Activated T-cell treated with anti-CD3 and anti-CD28 coated beads for 1 hour (primary cell): ENCODE measurements at places on chromosomes 12 and 14.

DNA sequence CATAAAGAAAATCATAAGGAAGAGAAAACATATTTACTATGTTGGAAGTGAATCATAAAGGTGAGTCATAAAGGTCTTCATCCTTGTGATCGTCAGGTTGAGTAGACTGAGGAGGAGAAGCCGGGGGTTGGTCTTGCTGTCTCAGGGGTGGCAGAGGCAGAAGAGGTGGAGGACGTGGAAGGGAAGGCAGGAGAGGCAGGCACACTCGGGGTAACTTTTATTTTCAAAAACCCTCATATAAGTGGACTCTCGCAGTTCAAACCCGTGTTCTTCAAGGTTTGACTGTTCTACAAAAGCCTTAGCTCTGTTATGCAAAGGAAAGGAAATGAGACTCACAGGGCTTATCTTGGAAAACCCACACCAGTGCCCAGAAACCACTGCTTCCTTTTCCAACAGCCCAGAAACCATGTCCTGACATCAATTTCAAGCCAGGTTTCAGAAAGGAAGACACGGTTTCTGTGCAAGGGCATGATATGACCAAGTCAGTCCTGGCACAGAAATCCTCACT, 14.0 kb downstream of the SMCO2 start:
- no peak for DNase-seq

DNA sequence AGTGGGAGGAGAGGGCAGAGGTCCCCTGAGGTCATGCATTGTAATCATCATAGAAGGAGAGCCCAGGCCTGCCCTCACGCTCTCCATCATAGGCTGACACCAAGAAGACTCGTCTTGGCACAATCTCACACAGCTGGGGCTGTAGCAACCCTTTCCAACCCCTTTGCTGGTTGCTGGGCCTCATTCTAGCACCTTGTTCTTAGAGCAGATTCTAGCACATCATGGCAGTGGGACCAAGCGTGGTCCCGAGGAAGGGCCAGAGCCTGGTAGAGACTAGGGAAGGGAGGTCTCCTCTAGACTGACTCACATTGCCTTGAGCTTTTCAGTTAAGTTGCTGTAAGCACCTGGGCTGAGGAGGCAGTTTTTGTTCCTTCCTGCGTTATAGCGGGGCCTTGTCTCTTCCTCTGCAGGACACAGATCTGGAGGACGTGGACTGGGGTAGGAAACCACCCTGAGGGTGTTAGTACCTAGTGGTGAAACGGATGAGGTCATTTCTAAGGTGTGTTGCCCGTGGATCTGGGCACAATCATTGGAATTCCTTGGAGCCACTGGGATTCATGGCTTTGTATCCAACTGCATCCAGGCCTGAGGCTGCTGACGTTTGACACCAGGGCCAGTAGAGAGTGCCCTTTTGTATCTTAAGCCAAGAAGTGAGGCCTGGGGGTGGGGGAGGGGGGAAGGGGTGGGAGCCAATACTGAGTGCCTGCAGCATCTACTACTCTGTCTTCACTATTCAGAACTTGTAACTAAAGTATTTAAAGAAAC, 19.9 kb downstream of the RPS6KL1 start:
- no peak for DNase-seq

GRCh38 chr12:108789546-108789945, 58.2 kb upstream of the CORO1C start:
- no peak for DNase-seq

- peak; percentile 23 for DNase-seq
Observed at GRCh38 chr12:131929581-131930456, 743 bp downstream of the PUS1 start.

- DNase-seq = no peak
Observed at GRCh38 chr14:102784892-102785594, 7.8 kb downstream of the TRAF3 start.

DNA sequence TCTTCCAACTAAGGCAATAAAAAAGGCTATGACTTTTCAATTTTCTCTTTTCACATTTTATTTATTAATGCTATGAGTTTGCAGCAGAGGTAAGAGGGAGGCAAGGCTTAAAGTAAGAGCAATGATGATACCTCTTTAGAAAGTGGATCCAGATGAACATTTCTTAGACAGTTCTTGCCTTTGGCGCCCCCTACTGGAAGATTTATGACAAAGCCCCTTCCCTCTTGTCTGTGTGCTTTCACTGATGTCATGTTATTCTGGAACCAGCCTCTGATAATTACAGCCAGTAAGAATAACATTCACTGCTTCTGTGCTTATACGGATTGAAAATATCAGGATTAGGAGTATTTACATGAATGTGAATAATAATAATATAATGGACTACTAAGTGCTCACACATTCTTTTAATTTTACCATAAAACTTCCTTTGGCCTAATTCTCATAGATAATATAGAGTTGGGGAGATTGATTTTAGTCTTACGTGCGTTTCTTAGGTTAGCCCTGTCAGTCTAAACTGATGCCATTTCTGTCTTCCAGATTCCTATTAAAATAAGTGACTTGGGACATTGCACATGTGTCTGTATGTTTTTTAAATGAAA, 1929.9 kb upstream of the SEL1L start:
- no peak for DNase-seq

- DNase-seq = no peak
Observed at GRCh38 chr14:22026527-22026926, 352.9 kb upstream of the OR4E1 start.

- DNase-seq = no peak
Observed at GRCh38 chr12:132533584-132533958, 43.6 kb downstream of the FBRSL1 start.

GRCh38 chr12:59240048-59240447, 319.7 kb upstream of the LRIG3 start:
- no peak for DNase-seq

DNA sequence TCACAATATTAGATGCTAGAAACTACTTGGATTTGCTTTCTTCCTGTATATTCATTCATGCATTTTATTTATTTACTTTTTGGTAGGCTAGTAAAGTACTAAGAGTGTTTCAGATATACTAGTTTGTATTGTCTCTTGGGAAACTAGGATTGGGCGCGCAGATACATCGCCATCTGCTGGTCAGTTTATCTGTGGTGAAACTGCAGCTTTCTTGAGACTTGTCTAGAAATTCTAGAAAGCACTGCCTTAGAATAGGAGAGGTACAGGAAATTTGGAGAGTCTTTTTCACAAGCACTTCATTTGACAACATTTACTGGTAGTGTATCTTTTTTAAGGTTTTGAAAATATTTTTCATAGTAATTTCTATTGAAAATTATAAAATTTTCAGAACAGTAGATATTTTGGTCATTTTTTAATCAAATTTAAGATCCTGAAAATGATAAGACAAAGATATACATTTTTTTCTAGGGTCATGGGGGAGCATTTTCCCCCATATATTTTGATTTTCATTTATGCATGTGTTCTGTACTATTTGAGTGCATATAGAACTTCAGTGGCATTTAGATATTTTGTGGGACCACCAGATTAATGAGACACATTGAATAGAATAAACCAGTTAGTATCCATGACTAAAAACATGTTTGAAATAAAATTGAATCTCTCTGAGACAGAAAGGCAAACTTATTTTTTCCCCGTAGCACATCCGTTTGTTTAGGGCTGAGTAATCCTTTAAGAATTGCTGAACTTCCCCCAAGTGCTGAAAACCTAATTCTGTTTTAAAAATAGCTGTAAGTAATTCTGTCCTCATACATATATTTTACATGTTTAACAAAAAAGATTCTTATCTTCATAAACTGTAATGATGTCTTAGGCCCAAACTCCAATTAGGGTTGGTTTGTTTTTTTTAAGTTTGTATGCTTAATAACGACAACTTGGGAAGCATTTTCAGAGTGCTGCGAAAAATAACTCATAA, 44.5 kb downstream of the SLC38A6 start:
- DNase-seq = peak; percentile 16

DNA sequence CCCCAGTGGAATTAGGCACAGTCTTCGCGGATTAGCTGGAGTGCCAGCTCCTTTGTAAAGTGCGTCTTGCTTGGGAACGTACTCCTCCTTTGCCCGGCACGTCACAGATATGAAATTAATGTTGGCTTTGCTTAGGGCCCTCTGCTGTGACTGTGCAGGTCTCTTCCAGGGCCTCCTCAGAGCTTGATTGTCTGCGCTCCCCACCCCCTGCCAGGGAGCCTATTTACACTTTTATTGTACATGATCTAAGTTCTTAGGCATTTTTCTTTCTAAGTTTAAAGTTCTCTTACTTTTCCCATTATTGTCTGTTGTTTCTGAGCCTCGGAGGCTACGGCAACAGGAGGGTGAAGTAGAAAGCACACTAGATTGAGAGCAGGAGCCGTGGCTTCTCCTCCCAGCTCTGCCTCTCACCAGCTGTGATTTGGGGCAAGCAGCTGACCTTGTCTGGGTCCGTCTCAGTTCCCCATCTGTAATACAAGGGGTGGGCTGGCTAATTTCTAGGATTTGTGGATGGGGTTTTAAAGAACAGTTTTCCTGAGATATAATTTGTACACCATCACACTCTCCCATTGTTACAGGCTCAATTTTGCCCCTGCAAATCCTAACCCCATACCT, 81.8 kb downstream of the TSPAN9 start:
- DNase-seq = no peak

DNA sequence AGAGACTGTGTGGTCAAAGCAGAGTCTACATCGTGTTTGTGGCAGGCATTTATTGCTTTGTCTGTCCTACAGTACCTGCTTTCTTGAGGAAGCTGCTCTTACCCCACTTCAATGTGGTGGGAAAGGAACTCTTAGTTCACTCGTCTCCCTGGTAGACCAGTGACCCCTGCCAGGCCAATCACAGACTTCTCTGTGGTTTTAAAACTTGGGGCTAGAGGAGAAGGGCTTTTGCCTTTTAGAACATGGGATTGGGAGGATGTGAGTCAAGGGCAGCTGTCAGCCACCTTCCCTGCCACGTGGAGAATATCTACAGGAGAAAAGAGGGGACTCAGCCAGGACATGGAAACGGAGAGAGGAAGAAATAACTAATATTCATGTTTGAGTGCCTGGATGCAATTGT, 36.8 kb upstream of the TMED10 start:
- DNase-seq = no peak

DNA sequence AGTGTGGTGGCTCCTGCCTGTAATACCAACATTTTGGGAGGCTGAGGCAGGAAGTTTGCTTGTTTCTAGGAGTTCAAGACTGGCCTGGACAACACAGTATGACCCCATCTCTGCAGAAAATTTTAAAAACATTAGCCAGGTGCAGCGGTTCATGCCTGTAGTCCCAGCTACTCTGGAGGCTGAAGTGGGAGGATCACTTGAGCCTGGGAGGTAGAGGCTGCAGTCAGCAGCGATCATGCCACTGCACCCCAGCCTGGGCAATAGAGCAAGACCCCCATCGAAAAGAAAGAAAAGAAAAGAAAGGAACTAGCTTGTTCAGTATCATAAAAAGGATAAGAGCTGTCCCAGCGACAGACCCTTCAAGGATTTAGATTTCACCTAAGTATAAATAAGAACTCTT, 18.1 kb upstream of the PWP1 start:
- DNase-seq = no peak

GRCh38 chr12:88947486-88948043, 367.3 kb upstream of the KITLG start:
- DNase-seq = no peak

DNA sequence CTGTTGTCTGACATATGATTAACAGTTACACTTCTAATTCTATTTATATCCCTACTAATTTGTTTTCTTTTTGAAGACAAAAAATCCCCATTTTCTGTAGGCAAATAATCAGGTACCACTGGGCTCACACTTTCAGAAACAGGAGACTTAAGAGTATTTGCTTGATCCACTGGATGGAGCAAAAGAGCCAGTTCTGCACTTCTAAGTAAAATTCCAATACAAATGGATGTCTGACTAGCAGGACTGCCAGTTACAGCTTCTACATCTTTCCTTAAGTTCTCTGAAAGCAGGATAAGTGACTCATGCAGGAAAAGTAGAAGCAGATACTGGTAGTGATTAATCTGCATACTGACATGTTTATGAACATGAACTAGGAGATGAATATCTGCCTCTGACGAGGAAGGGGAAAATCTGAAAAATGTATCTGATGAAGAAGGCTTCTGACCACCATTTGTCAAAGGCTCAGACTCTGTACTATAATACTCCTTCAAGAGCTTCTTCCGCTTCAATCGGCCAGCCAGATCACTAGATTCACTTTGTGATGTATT, 73.8 kb upstream of the ANKS1B start:
- no peak for DNase-seq

- DNase-seq = no peak
Observed at GRCh38 chr14:36662543-36663403, 1.1 kb downstream of the PAX9 start.

GRCh38 chr14:89219051-89219450, 198.0 kb downstream of the FOXN3 start:
- DNase-seq = no peak

DNA sequence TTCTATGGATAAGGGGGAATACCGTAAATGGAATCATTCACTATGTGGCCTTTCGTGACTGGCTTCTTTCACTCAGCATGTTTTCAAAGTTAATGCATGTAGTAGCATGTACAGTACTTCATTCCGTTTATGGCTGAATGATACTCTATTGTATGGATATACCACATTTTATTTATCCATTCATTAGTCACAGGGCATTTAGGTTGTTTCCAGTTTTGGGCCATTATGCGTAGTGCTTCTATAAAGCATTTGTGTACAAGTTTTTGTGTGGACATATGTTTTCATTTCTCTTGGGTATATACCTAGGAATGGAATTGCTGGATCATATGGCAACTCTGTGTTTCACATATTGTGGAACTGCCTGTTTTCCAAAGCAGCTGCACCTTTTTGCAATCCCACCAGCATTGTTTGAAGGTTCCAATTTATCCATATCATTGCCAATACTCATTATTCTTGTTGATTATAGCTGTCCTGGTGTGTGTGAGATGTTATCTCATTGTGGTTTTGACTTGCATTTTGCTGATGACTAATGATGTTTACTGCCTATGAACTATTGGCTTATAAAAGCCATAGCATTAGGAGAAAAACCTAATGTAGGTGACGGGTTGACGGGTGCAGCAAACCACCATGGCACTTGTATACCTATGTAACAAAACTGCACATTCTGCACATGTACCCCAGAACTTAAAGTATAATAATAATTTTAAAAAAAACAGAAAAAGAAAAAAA, 45.5 kb downstream of the ATF7IP start:
- no peak for DNase-seq

GRCh38 chr14:64467566-64467965, 2.3 kb downstream of the AKAP5 start:
- DNase-seq = no peak

GRCh38 chr14:97120611-97121031, 323.4 kb downstream of the VRK1 start:
- peak; percentile 24 for DNase-seq

- DNase-seq = no peak
Observed at GRCh38 chr14:65186951-65187350, 84.6 kb upstream of the MAX start.

GRCh38 chr12:98492580-98493140, 22.7 kb upstream of the TMPO start:
- no peak for DNase-seq
